ENCODE measurements at places on chromosomes 2 and 18. TPM values are rescaled to one million over a fixed set of nuclear protein-coding genes. Genes with fewer than 3 reads are reported as not detected.
A peak's percentile ranks its signal among the peaks of the same experiment; 100 is the strongest.

Gene ACP1
- total RNA-seq, result 93.7 TPM

Gene EML6
- 0.78 TPM for total RNA-seq

Gene SP100
- total RNA-seq, result 295 TPM

Gene CPLX4
- not detected for total RNA-seq

Gene MERTK
- total RNA-seq, result 0.21 TPM

Gene UGT1A9
- not detected for total RNA-seq

GRCh38 chr2:162197069-162197825 is 45.2 kb upstream of the GCG start:
- no peaks in the 10 kb centered on the region for H3K4me1 ChIP-seq
- H3K4me3 ChIP-seq, result no peak overlapping the region
- H3K27me3 ChIP-seq, result peaks cover 31% of the 10 kb centered on the region
- no peaks in the 10 kb centered on the region for H3K36me3 ChIP-seq
- H3K27ac ChIP-seq, result no peak overlapping the region

GRCh38 chr2:96631804-96632435 is 6.2 kb downstream of the KANSL3 start:
- H3K27me3 ChIP-seq, result no peaks in the 10 kb centered on the region
- H3K4me3 ChIP-seq, result no peak overlapping the region
- no peak for DNase-seq
- H3K4me1 ChIP-seq, result peaks cover 38% of the 10 kb centered on the region
- no peak overlapping the region for H3K27ac ChIP-seq
- peaks cover 71% of the 10 kb centered on the region for H3K36me3 ChIP-seq

GRCh38 chr2:111897924-111898702 is at the start of gene MERTK:
Gene MERTK, plus strand, starts transcription at chr2:111898607. Its CDS starts 129 bp downstream, at chr2:111898736.
- H3K4me1 ChIP-seq, result peaks cover 14% of the 10 kb centered on the region
- peaks cover 34% of the 10 kb centered on the region for H3K27me3 ChIP-seq
- peak within 1 kb of the TSS; percentile 65 for H3K4me3 ChIP-seq

DNA sequence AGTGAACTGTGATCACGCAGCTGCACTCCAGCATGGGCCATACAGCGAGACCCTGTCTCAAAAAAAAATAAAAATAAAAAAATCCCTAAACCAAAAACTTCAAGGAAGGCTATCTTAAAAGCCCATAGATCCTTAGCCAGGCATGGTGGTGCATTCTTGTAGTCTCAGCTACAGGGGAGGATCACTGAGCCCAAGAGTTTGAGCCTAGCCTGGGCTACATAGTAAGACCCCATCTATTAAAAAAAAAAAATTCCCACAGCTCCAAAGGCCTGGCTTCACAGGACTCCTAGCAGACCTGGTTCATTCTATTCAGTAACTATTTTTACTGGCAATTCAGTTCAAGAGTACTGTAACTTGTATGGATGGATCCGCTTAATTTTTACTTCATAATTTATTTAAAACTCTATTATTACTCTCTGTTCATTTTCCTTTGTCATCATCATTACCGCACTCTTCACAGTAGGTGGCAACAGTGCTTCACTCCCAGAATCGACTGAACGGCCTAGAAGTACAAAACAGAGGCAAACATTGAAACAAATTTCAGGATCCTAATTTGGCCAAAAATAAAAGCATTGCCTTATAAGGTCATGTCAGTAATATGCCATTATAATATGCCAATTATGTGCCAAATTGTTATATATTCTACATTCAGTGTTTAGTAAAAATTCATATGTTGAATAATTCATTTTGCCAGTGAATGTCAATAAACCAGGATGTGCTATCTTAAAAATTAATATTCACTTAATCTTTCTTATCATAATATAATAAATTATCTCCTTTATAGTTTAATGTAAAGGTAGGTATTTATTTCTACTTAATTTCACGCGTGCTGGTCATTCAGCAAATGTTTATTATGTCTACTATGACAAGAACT is 14.3 kb upstream of the STAM2 start:
- no peaks in the 10 kb centered on the region for H3K36me3 ChIP-seq
- H3K4me3 ChIP-seq, result no peak overlapping the region
- H3K4me1 ChIP-seq, result no peaks in the 10 kb centered on the region
- no peak overlapping the region for H3K27ac ChIP-seq
- DNase-seq, result peak; percentile 23

DNA sequence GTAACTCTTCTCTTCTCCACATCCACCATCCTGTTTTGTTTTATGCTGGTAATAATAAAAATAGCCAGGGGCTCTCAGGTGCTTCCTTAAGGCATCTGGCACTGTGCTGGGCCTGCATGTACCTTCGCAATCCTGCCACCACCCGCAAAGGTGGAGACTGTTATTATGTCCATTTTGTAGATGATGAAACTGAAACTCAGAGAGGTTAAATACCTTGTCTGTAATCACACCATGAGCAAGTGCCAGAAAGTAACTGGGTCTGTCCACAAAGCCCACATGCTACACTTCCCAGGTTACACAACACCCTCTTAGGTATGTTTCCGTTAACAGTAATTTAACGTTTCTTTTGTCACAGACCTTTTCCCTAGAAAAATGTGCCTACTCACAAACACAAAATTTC is 27.0 kb downstream of the NRP2 start:
- DNase-seq, result no peak
- no peak overlapping the region for H3K27ac ChIP-seq
- H3K4me3 ChIP-seq, result no peak overlapping the region

- DNase-seq, result no peak
- no peak overlapping the region for H3K27ac ChIP-seq
- H3K36me3 ChIP-seq, result no peaks in the 10 kb centered on the region
- no peaks in the 10 kb centered on the region for H3K4me1 ChIP-seq
- H3K4me3 ChIP-seq, result peak overlapping the region; percentile 37
Observed at GRCh38 chr2:149329489-149330126, 779 bp upstream of the LYPD6 start.

DNA sequence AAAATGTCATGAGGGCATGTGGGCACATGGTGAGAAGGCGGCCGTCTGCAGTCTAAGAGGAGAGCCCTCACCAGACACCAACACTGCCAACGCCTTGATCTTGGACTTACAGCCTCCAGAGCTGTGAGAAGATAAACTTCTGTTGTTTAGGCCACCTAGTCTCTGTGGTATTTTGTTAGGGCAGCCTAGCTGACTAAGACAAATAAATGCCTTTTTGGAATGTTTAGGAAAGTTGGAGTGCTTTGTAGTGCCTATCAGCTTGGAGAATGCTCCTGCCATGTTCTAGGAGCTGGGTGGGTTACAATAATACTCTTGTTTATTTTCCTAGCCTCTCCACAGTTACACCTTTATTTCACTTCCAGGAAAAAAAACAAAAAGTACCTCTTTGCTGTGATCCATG is 92.0 kb downstream of the SPP2 start:
- no peak overlapping the region for H3K4me3 ChIP-seq
- peaks cover 13% of the 10 kb centered on the region for H3K4me1 ChIP-seq
- no peak for DNase-seq
- H3K36me3 ChIP-seq, result peaks cover 4% of the 10 kb centered on the region

DNA sequence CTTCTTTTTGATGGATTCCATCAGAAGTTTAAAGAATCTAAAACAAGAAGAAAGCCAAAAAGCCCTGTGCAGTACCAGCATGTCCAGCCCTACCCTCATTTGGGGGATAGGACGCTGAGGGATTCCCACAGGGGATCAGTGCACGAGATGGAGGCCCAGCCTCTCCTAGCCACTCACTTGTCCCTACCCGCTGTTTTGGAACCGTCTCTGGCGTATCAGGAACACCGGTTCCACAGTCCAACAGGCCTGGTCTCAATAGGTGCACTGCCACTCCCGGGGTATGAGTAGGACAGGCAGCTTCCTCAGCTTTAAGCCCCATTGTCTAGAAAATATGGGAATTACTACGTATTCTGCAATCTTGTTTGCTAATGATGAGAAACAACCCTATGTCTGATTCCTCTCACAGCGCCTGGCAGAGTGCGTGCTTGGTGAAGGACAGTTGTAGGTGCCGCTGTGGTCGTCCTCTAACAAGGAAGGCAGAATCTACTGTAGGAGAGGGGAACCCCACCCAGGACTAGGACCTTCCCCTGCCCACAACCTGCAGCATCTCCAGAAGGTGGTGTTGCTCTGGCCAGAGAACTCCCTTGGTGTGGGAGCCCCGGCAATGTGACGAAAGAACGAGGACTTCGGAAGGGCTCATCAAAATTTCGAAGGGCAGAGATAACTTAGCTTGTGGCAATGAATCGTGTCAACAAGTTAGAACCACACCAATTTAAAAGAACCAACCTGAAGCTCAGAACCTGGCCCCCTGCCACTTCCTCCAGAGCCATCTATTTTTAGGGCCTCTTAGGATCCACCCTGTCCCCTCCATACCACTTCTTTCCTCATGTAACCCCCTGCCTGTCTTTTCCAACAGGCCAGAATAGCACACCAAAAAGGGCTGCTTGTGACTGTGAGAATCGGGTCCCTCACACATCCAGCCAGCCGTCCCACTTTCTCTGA is 71.7 kb downstream of the POLR1A start:
- H3K27ac ChIP-seq, result peak overlapping the region; percentile 95
- peak overlapping the region; percentile 18 for H3K4me3 ChIP-seq
- no peak for DNase-seq
- peaks cover 65% of the 10 kb centered on the region for H3K4me1 ChIP-seq
- peaks cover 79% of the 10 kb centered on the region for H3K36me3 ChIP-seq
- no peaks in the 10 kb centered on the region for H3K27me3 ChIP-seq

- no peaks in the 10 kb centered on the region for H3K36me3 ChIP-seq
- peak within 1 kb of the TSS; percentile 40 for H3K4me3 ChIP-seq
- H3K4me1 ChIP-seq, result peaks cover 9% of the 10 kb centered on the region
- DNase-seq, result peak; percentile 74
- peaks cover 12% of the 10 kb centered on the region for H3K27me3 ChIP-seq
- H3K27ac ChIP-seq, result no peak within 1 kb of the TSS
Observed at GRCh38 chr18:13823707-13824395, at the start of gene MC5R. Gene MC5R, plus strand, starts transcription at chr18:13824149. Its CDS starts 1,617 bp downstream, at chr18:13825766.

GRCh38 chr2:219119422-219120043 is 41.1 kb downstream of the NHEJ1 start:
- peak; percentile 74 for DNase-seq
- peaks cover 6% of the 10 kb centered on the region for H3K4me1 ChIP-seq
- H3K27me3 ChIP-seq, result no peaks in the 10 kb centered on the region
- H3K4me3 ChIP-seq, result no peak overlapping the region
- H3K27ac ChIP-seq, result no peak overlapping the region

DNA sequence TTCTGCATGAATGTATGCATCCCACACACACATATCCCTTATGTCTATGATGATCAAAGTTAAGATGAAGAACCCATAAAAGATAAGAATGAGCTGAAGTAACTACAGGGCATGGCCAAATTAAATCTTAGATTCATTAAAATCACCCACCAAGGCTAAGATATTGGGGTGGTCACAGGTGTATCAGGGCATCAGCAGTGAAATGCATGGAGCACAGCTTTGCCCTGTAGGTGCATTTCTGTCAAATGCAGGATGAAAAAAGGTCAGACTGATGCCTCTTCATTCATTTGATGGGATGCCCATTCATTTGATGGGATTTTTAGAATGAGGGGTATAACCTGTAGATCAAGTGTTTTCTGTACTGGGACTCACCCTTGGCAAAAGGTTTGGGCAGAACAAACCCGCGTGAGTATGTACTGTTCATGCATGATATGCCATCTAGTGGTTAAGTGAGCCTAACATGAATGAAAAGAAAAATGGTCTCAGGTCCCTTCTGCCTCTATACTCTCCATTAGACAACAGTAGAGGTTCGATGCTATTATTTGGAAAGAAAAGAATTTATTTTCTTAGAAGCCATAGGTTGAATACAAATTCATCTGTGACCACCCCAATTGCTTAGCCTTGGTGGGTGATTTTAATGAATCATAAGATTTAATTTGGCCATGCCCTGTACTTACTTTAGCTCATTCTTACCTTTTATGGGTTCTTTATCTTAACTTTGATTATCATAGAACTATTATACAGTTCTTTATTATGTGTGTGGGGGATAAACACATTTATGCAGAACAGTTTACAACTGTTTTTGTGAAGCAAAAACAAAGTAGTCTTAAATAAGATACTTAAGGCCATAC is 43.2 kb upstream of the NOSTRIN start:
- peaks cover 10% of the 10 kb centered on the region for H3K36me3 ChIP-seq
- H3K27ac ChIP-seq, result no peak overlapping the region
- no peak overlapping the region for H3K4me3 ChIP-seq
- H3K27me3 ChIP-seq, result no peaks in the 10 kb centered on the region

GRCh38 chr18:23453680-23454058 is 582 bp downstream of the RIOK3 start:
- peak; percentile 27 for DNase-seq
- H3K36me3 ChIP-seq, result peaks cover 30% of the 10 kb centered on the region
- peak overlapping the region; percentile 99 for H3K4me3 ChIP-seq

DNA sequence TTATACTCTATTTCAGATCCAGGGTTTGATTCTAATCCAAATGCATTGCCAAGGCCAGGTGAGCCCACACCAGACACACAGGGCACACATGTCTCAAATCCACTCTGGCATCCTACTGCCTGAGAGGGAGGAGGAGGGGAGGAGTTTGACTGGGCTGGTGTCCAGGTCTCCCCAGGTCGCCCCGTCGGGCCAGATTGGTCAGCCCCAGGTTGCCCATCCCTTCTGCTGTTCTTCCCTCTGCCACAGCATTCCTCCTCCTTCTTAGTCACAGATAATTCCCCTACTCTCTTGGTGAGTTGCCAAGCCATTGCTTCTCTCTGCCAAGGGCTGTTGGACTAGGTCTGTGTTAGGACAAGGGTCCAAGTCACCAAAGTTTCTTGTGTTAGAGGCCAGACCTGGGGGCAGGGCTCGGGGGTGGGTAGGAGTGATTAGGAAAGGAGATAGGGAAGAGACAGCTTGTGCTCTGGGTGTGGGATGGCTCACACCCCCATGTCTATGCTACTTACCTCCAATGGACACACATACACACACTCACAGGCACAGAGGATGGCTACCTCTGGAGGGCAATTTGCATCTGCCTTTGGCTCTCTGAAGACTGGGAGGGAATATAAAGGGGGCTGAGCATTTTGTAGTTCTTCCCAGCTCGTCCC is 2.5 kb upstream of the EGR4 start:
- no peak for DNase-seq
- H3K4me3 ChIP-seq, result no peak overlapping the region
- H3K27ac ChIP-seq, result no peak overlapping the region

GRCh38 chr2:167293943-167294775 is 405.9 kb downstream of the XIRP2 start:
- peak overlapping the region; percentile 58 for H3K4me3 ChIP-seq
- no peak for DNase-seq
- peaks cover 38% of the 10 kb centered on the region for H3K27me3 ChIP-seq
- H3K27ac ChIP-seq, result no peak overlapping the region

DNA sequence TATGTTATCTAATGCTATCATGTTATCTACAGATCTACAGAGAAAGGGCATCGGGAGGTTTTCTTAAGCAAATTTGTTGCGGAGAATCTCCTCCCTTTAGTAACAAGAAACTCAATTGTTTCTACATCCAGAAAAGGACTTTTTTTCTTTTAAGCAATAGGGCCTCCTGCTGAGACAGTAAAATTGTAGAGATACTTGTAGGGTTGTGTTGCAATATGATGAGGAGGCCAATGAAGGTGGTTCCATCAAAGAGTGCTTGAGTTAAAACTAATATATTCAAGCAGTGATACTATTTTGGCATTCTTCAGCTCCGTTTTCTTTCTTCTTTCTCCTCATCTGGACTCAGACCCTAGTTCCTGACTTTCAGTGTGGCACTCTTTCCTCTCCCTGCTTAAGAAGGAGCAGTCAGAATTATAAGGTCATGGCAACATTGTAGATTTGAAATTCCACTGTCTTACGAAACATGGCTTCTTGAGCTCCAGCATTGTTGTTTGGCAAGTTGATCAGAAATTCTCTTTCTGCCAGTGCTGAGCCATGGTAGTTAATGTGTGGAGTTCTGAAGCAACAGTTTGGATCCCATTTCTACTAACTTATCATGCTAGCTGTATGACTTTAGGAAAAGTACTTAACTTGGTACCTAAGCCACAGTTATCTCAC is 202.0 kb upstream of the SLC14A2 start:
- H3K4me3 ChIP-seq, result no peak overlapping the region
- no peaks in the 10 kb centered on the region for H3K36me3 ChIP-seq
- no peak for DNase-seq
- no peak overlapping the region for H3K27ac ChIP-seq
- H3K27me3 ChIP-seq, result peaks cover 2% of the 10 kb centered on the region
- no peaks in the 10 kb centered on the region for H3K4me1 ChIP-seq
